ENCODE measurements at places on chromosomes 13 and 19.
A peak's percentile ranks its signal among the peaks of the same experiment; 100 is the strongest.

GRCh38 chr13:110238818-110239195 lies 68.2 kb downstream of the COL4A1 start:
- H3K4me3 ChIP-seq = no peak overlapping the region
- H3K27ac ChIP-seq = peak overlapping the region; percentile 89
- H3K36me3 ChIP-seq = peaks cover 40% of the 10 kb centered on the region
- H3K27me3 ChIP-seq = no peaks in the 10 kb centered on the region

DNA sequence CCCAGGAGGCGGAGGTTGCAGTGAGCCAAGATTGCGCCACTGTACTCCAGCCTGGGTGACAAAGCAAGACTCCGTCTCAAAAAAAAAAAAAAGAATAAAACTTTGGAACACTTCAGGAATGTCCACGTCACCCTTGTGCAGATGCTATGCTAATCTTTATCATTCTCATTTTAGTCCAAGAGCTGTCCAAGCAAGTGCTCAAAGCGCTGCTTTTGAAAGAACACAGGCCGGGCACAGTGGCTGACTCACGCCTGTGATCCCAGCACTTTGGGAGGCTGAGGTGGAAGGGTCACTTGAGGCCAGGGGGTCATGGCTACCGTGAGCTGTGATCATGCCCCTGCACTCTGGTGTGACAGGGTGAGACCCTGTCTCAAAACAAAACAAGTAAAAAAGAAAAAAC lies 11.1 kb upstream of the UQCR11 start:
- H3K4me1 ChIP-seq = no peaks in the 10 kb centered on the region
- DNase-seq = no peak
- H3K36me3 ChIP-seq = peaks cover 25% of the 10 kb centered on the region
- H3K27ac ChIP-seq = no peak overlapping the region
- H3K4me3 ChIP-seq = no peak overlapping the region

DNA sequence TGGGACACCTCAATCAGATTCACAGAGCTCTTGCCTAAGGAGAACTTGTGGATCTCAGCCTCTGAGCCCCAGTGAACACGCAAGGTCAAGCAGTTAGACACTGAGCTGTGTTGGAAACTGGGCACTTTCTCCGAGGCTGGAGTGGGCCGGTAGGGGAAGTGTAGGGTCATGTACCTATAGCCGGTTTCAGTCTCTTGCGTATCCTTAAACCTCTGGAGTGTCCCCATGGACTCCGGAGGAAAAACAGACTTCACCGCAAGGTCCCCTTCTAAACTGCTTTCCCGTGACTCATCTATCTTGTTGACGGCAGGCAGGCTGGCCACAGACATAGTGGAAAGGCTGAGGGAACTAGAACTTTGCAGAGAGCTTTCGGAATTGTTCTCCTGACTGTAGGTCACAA lies 11.3 kb downstream of the IQCN start:
- no peak for DNase-seq
- H3K27me3 ChIP-seq = no peaks in the 10 kb centered on the region
- H3K4me3 ChIP-seq = no peak overlapping the region
- peaks cover 28% of the 10 kb centered on the region for H3K36me3 ChIP-seq
- H3K4me1 ChIP-seq = no peaks in the 10 kb centered on the region

GRCh38 chr13:68292601-68293000 lies 1062.5 kb upstream of the PCDH9 start:
- no peak for DNase-seq
- H3K27ac ChIP-seq = no peak overlapping the region
- H3K4me3 ChIP-seq = no peak overlapping the region
- no peaks in the 10 kb centered on the region for H3K4me1 ChIP-seq
- peaks cover 7% of the 10 kb centered on the region for H3K27me3 ChIP-seq

GRCh38 chr13:102183509-102184182 lies 218.2 kb downstream of the FGF14 start:
- H3K27me3 ChIP-seq = no peaks in the 10 kb centered on the region
- H3K4me3 ChIP-seq = no peak overlapping the region
- H3K36me3 ChIP-seq = no peaks in the 10 kb centered on the region

DNA sequence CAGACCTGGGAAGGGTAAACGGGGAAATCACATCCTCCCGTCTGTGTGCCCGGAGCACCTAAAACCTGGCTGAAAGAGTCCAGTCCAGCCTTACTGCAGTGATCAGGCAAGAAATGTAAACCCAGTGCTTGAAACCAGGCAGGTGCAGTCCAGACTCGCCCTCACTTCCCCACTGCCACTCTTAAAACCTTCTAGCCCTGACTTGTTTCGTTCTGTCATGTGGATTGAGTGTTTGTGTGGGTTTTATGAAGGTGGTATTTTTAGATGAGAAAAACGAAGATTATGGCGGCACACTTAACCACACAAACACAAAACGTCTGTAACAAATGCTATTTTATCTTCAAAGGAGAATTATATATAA lies 839 bp upstream of the CKAP2 start:
- H3K36me3 ChIP-seq = no peaks in the 10 kb centered on the region
- H3K27me3 ChIP-seq = no peaks in the 10 kb centered on the region
- H3K27ac ChIP-seq = peak overlapping the region; percentile 95
- peaks cover 39% of the 10 kb centered on the region for H3K4me1 ChIP-seq

DNA sequence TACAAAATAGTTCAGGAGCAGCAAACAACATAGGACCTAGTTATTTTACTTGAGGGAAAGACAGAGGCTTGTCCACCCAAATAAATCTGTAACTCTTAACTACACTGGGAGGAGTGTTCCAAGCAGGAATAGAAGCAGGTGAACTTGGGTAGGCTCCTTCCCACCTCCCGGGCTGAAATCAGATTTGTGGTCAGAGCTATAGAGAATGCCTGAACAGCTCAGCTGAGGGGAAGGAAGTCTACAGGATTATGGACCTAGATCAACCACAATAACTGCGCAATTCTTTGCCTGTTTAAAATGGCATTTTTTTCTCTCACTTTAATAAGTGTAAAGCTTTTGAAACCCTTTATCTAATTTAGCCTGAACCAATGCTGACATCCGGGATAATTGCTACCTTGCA lies 73.5 kb upstream of the IRS2 start:
- no peaks in the 10 kb centered on the region for H3K4me1 ChIP-seq
- H3K27me3 ChIP-seq = peaks cover 33% of the 10 kb centered on the region
- no peaks in the 10 kb centered on the region for H3K36me3 ChIP-seq
- DNase-seq = no peak
- H3K27ac ChIP-seq = no peak overlapping the region

GRCh38 chr13:28794396-28794795 lies 25.7 kb upstream of the MTUS2 start:
- H3K4me3 ChIP-seq = no peak overlapping the region
- DNase-seq = no peak
- peaks cover 36% of the 10 kb centered on the region for H3K27me3 ChIP-seq
- H3K4me1 ChIP-seq = peaks cover 5% of the 10 kb centered on the region
- H3K27ac ChIP-seq = no peak overlapping the region
- H3K36me3 ChIP-seq = no peaks in the 10 kb centered on the region

DNA sequence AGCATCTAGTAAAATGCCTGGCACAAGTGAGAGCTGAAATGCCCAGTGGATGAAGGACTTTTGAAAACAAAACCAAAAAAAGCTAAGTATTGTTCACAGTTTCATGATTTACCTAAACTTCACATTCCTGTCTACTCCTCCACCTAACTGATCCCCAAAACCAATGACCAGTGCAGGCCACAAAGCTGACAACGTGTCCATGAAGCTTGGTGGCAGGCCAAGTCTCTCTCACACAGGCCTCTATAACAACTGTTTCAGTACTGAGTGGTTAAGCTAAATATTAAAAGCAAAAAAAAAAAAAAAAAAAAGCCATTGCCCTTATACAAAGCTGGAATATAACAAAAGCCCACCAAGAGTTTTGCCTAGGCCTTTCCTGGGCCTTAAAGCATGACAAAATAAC lies 36.4 kb downstream of the STK24 start:
- H3K27me3 ChIP-seq = no peaks in the 10 kb centered on the region
- H3K4me1 ChIP-seq = peaks cover 87% of the 10 kb centered on the region
- H3K36me3 ChIP-seq = peaks cover 17% of the 10 kb centered on the region
- peak overlapping the region; percentile 34 for H3K27ac ChIP-seq
- no peak for DNase-seq

DNA sequence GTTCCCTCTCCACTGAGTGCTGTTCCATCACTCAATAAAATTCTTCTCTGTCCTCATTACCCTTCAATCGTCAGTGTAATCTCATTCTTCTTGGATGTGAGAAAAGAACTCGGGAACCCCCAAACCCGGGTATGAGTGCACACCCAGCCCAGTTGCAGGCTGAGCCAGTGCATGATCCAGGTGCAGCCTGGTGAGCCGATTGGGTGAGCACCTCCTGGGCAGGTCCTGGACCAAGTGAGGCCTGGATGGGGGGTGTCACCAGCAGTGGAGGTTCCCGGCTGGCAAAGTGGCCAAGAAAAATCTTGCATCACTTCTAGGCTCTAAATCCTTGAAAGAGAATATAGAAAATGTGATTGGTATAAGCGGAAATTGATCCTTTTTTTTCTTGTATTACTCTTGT lies 878.8 kb upstream of the KLHL1 start:
- H3K4me1 ChIP-seq = no peaks in the 10 kb centered on the region
- H3K36me3 ChIP-seq = no peaks in the 10 kb centered on the region
- no peak overlapping the region for H3K4me3 ChIP-seq
- no peak for DNase-seq

DNA sequence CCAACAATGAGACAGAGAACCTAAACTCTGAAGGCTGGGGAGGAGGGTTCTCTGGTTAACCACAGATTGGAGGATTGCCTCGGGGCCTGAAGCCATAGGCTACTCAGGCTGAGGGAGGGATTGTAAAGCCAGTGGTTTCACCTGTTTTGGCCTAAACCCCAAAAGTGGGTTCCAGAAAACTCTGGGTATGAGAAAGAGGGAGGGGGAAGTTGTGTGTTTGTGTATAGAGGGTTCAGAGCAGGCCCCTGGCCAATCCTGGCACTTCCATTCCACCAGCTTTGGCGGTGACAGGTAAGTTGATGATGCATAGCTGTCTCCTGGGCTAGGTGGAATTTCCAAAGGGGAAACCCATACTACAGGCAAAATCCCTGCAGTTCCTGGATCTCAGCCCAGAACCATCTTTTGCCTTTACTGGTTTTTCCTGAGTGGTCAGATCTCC lies 13.5 kb upstream of the CCDC97 start:
- H3K27me3 ChIP-seq = no peaks in the 10 kb centered on the region
- H3K4me1 ChIP-seq = peaks cover 36% of the 10 kb centered on the region
- H3K36me3 ChIP-seq = peaks cover 60% of the 10 kb centered on the region
- H3K27ac ChIP-seq = peak overlapping the region; percentile 98
- no peak for DNase-seq

GRCh38 chr13:69720278-69720983 lies 387.2 kb upstream of the ATXN8OS start:
- H3K27me3 ChIP-seq = no peaks in the 10 kb centered on the region

DNA sequence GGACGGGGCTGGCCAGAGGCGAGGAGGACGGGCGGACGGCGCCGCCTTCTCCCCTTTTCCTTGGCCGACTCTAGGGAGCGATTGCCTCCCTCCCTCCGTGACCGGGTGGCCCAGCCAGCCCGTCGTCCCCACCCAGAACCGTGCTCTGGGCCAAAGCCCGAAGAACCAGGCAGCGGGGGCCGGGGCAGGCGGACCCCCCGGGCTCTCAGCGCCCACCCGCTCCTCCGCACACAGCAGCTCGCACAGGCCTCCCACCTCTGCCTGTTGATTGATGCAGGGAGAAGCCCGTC lies 9.3 kb upstream of the MARCHF2 start:
- no peaks in the 10 kb centered on the region for H3K4me1 ChIP-seq
- peaks cover 20% of the 10 kb centered on the region for H3K36me3 ChIP-seq
- no peak for DNase-seq
- no peaks in the 10 kb centered on the region for H3K27me3 ChIP-seq

DNA sequence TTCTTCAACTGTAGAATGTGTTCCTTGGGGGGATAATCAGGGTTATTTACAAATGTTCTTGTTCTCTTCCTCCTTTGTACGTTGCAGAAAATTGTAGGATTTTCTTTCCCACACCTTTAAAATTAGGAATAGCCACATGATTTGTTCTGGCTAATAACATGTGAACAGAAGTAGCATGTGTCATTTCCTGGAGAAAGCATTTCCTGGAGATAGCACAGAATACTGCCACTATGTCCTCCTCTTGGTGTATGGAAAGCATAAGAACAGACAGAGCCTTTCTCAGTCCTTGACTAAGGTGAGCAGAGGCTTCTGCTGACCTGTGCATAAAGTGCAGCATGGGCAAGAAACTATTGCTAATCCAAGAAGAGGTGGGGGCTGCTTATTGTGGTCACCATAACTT lies 101.8 kb downstream of the FAM216B start:
- no peaks in the 10 kb centered on the region for H3K27me3 ChIP-seq
- peaks cover 10% of the 10 kb centered on the region for H3K36me3 ChIP-seq
- peaks cover 29% of the 10 kb centered on the region for H3K4me1 ChIP-seq
- no peak for DNase-seq
- H3K27ac ChIP-seq = no peak overlapping the region

- peaks cover 11% of the 10 kb centered on the region for H3K36me3 ChIP-seq
- DNase-seq = no peak
- H3K4me3 ChIP-seq = no peak overlapping the region
- peaks cover 6% of the 10 kb centered on the region for H3K4me1 ChIP-seq
These were observed 13.0 kb downstream of the PGLYRP1 start for GRCh38 chr19:46009530-46010510.

GRCh38 chr13:32491028-32491427 lies 47.6 kb downstream of the N4BP2L2 start:
- H3K4me3 ChIP-seq = no peak overlapping the region
- DNase-seq = no peak
- no peak overlapping the region for H3K27ac ChIP-seq

DNA sequence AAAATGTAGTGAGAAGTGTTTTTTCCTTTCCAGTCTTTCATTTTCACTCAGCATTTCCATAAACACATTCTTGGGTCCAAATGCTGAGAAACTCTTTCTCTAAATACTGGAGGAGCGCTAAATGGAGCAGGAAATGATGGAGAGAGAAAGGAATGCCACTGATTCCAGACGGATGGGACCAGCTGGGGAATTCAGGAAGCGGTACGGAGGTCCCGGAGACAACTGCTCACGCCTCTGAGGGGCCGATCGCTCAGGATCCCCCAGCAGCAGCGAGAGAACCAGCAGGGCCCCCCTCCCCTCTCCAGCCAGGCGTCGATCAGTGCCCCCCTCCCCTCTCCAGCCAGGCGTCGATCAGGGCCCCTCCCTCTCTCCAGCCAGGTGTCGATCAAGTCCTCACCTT lies 13.2 kb downstream of the RASA3 start:
- H3K27ac ChIP-seq = peak overlapping the region; percentile 98
- H3K36me3 ChIP-seq = no peaks in the 10 kb centered on the region
- H3K4me3 ChIP-seq = peak overlapping the region; percentile 67
- no peak for DNase-seq
- no peaks in the 10 kb centered on the region for H3K27me3 ChIP-seq

DNA sequence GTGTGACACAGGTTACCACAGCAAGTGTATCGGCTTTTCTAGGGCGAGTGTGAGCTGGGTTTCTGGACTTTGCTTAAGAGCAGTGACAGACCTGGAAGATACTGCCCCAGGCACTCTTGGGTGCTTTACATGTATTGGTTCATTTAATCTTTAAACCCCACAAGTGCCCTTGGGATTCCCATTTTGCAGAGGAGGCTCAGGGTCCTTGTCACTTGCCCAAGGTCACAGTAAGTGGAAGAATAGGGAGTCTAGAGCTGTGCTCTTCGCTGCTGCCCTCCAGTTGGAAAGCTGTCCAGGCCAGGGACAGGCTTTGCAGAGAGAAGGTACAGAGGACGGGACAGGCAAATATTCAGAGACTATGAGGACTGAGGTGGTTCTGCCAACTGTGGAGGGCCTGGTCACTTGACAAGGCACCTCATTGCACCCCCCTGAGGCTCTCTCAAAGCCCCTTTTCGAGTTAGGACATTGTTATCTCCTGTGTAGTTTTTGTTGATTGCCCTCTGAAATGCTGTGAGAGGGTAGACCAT lies 42.4 kb downstream of the BBC3 start:
- H3K4me3 ChIP-seq = no peak overlapping the region
- no peak for DNase-seq
- no peak overlapping the region for H3K27ac ChIP-seq
- H3K36me3 ChIP-seq = peaks cover 13% of the 10 kb centered on the region
- peaks cover 29% of the 10 kb centered on the region for H3K4me1 ChIP-seq
- no peaks in the 10 kb centered on the region for H3K27me3 ChIP-seq

Measured in osteocyte (in vitro differentiated cells).